ENCODE measurements at places on chromosomes 1 and 21.

GRCh38 chr1:221594576-221594975 is 147.3 kb downstream of the DUSP10 start:
- no peak for DNase-seq

GRCh38 chr1:211522804-211523203 is 30.8 kb upstream of the RD3 start:
- DNase-seq = no peak

- no peak for DNase-seq
Measured at GRCh38 chr1:90714521-90714951, 2.6 kb downstream of the BARHL2 start.

DNA sequence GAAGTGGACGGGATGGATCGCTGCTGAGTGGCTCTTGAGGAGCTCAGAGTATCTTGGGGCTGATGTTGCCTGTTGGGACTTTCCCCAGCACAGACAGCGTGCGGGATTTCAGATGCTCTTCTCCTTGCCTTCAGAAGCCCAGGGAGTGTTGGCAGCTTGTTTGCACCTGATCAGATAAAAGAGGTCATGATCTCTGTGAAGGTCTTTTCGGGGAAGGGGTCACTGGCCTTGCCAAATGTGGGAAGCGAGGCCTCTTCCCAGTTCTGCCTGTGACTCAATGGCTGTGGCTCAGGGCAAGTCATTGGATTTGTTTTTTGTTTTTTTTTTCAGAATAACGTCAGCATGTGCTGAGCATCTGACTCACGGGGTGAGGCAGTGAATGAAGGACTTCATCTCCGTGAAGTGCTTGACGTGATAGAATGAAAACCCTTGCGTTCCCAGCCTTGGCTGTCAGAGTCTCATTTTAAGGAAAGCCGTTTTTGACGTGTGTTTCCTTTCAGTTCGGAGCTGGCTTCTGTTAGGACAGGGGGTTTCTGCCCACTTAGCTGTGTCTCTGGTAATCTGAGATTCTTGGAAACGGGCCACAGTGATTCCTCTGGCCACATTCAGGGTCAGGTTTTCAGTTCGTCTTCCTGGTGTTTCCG is 46.7 kb downstream of the GALNT2 start:
- no peak for DNase-seq

DNA sequence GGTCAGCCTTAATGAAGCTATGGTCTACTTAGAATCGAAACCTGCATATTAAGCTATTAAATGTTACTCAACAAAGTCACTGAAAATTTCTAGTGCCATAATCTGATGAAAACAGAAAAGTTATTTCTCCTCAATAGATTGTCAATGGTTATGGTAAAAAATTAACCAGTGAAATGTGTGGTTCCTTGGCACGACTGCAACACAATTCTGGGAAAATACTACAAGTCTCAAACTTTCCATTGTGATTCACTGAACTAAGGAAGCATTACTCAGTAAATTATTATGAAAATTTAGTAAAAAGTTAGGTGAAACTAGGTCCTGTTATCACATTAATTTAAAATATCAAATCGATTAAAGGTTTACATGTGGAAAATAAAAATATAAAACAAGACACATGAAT is 12.8 kb upstream of the OR2T10 start:
- no peak for DNase-seq

- DNase-seq = no peak
Measured at GRCh38 chr1:201274616-201275252, 8.6 kb upstream of the PKP1 start.

- DNase-seq = no peak
Measured at GRCh38 chr1:156885314-156885713, 8.2 kb upstream of the PEAR1 start.

DNA sequence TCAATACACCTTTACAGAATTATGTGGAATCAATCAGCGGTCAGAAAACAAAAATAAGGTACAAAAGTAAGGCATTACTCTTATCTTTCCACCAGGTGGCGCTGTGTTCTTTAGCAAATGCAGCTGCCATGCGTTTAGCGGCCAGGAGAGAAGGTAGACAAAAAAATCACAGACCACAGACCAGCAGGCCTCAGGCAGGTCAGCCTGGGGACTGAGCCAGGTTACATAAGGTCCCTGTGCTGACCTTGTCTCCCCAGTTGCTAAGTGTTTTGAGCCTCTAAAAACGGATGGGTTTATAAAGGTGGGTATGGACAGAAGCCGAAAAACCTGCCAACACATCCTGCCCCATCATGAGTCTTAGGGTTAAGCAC is 2.8 kb downstream of the RGS16 start:
- no peak for DNase-seq

- DNase-seq = no peak
Measured at GRCh38 chr1:157770442-157771043, 6.4 kb downstream of the FCRL2 start.

DNA sequence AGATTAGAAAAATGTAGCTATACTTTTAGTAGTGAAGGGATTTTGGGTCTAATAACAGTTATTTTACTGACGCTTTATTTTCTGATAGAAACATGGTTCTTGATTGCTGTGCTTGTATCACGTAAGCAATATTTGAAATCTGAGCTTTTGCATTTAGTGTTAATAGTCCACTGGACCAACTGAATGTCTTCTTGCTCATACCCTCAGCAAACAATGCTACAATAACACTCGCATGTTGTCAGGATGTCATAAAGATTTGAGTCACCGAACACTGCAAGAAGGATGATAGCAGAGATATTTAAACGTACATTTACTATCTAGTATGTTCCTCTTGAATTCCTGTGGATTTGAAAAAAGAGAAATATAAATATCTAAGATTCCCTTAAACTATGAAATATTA is 7.5 kb downstream of the DYRK1A start:
- no peak for DNase-seq

GRCh38 chr21:29933088-29933487 is 6.7 kb downstream of the GRIK1 start:
- no peak for DNase-seq

All from stimulated activated CD4-positive, alpha-beta T cell treated with anti-CD3 and anti-CD28 coated beads, Interleukin-1b, Interleukin-23, amount 100 ng/mL, for 1 hour (primary cell).